ENCODE measurements at places on chromosomes 2 and 18.
A peak's percentile ranks its signal among the peaks of the same experiment; 100 is the strongest.

- DNase-seq: peak; percentile 40
Measured at GRCh38 chr2:15577071-15577735, 14.5 kb upstream of the DDX1 start.

DNA sequence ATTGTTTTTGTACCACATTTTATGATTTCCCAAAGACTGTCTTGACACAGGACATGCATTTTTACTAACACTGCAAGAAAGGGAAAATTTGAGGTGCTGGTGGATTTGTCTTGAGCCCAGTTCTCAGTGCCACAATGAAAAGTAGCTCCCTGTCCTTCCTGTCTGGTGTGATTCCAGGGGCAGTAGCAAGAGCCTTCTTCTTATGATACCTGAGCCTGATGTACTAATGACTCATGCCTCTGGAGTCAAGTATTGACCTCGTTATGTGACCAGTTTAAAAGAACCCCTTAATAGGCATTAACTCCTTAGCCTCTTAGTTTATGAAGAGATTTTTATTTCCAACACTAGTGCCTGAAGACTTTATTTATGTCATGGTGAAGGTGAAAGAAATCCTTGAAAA, 728.6 kb downstream of the SLC4A3 start:
- no peak for DNase-seq

- DNase-seq: no peak
Measured at GRCh38 chr2:186590759-186591505, 1.1 kb downstream of the ITGAV start.

GRCh38 chr2:69059731-69060290, 46.8 kb downstream of the ANTXR1 start:
- DNase-seq: no peak

GRCh38 chr2:84393829-84394228, 65.3 kb downstream of the SUCLG1 start:
- DNase-seq: no peak

DNA sequence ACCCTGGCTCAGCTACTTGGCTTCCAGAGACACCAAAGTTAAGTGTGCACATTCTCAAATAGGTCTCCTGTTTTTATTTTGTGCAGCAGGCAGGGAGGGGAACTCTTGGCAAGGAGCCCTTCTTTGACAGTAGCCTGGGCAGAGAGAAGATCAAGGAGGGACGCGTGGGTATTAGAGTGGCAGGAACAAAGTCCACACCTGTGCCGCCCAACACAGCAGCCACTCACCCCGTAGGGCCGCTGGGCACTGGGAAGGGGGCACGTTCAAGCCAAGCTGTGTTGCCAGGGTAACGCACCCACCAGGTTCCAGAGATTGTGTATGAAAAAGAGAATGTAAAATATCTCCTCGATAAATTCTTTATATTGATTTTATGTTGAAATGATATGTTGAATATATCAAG, 229.3 kb upstream of the AGAP1 start:
- DNase-seq: no peak

DNA sequence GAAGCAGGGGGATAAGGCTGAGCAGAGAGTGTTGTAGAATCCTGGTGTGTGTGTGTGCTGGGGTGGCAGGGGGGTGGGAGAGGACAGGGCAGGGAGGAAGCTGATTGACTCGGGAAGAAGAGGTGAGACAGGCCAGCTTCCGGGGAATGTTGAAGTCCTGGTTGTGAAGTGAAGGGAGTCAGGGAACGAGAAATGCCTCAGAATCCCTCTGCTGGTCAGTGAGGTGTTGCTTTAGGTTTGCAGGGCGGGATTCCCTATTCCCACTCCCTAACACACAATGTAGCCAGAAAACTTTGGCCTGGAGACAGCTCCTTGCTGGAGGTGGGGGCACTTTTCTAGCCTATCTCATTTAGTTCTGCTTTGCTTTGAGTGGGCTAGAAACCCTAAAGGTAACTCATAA, 265.1 kb downstream of the HAUS1 start:
- no peak for DNase-seq

GRCh38 chr18:41075212-41075611, 879.8 kb upstream of the PIK3C3 start:
- DNase-seq: no peak

DNA sequence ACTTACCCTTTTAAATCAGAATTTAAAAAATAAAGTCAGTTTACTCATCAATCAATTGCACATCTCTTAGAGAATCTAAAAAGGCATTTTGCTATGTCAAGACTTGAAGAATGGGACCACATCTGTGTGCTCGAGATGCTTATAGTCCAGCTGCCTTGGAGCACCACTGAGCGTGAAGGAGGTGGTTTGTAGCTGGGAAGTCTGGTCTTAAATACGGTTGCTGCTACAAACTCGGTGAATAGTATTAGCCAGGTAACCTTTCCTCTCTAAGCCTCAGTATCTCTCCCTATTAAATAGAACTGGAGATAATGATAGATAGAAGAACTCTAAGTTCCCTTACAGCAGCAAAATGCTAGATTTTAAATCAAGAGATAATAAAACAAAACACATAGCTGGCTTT, 289.7 kb downstream of the TRIB2 start:
- DNase-seq: no peak

- no peak for DNase-seq
Measured at GRCh38 chr2:9781252-9781651, 62.0 kb upstream of the TAF1B start.

GRCh38 chr2:237128026-237128703, 42.5 kb downstream of the COPS8 start:
- DNase-seq: no peak

- no peak for DNase-seq
Measured at GRCh38 chr18:68387246-68387645, 327.7 kb downstream of the TMX3 start.

DNA sequence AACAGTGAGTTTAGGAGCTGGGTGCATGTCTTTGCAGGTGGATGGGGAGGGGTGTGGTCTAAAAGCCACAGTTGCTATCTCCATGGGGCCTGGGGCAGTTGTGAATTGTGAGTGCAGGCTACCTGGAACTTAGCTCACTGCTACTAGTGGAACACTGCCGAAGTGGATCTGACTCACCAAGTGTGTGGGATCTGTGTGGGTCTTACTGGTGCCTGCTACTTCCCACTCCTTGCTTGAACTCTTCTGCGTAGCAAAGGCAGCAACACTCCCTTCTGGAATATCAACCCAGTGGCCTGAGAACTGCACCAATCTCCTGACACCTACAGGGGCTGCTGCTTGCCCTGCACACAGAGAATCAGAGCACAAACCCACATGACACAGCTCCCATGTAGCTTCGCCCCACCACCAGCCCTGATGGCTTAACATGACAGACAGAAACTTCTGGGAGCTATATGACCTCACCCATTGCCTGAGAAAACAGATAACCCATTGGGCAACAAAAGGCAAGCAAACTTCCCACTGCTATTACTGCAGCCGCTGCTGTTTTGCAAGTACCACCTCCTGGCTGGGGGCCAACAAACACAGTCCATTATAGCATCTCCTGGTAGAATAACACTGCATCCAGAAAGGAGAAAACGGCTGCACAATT, 455.1 kb upstream of the DDX18 start:
- DNase-seq: no peak

GRCh38 chr2:83574614-83575013, 884.5 kb downstream of the SUCLG1 start:
- DNase-seq: no peak

DNA sequence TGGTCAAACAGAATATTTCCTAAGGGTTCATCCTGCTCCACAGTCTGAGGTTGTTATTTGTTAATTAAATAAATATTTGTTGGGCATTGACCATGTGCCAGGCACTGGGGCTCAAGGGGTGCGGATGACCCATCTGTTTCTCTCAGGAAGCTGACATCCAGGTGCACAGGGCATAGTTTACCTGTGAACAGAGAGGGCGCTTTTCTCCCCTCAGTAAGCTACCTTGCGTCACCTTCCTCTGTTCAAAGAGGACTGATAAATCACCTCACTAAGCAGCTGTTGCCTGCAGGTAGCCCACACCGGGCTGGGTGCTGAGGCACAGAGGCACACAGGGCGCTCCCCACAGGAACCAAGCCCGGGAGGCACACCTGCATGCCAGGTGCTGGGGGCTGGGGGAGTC, 41.6 kb downstream of the SH3RF3 start:
- no peak for DNase-seq

- DNase-seq: no peak
Measured at GRCh38 chr2:84474176-84474575, 15.1 kb upstream of the SUCLG1 start.

- DNase-seq: no peak
Measured at GRCh38 chr18:24341361-24341760, 56.3 kb downstream of the OSBPL1A start.

DNA sequence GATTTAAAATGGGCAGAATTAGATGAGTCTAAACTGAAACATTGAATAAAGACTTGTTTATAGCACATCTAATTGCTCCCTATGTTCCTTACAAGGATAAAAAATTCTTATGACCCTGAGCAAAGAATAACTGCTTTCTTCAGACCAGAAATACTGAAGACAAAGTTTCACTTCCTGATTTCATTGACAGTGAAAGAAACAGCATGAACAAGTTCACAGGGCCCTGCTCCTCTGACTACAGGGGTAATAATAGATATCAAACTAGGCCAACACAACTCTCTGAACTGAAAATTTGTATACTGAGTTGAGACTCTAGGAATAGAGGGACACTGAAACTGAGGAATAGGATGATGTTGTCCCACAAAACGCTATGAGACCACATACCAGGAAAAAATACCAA, 1383.3 kb upstream of the CDH2 start:
- no peak for DNase-seq

- no peak for DNase-seq
Measured at GRCh38 chr2:235551965-235552364, 58.1 kb downstream of the AGAP1 start.

- no peak for DNase-seq
Measured at GRCh38 chr2:172046866-172047565, 38.3 kb upstream of the DLX1 start.

GRCh38 chr2:105904938-105905337, 160.2 kb downstream of the NCK2 start:
- DNase-seq: no peak

DNA sequence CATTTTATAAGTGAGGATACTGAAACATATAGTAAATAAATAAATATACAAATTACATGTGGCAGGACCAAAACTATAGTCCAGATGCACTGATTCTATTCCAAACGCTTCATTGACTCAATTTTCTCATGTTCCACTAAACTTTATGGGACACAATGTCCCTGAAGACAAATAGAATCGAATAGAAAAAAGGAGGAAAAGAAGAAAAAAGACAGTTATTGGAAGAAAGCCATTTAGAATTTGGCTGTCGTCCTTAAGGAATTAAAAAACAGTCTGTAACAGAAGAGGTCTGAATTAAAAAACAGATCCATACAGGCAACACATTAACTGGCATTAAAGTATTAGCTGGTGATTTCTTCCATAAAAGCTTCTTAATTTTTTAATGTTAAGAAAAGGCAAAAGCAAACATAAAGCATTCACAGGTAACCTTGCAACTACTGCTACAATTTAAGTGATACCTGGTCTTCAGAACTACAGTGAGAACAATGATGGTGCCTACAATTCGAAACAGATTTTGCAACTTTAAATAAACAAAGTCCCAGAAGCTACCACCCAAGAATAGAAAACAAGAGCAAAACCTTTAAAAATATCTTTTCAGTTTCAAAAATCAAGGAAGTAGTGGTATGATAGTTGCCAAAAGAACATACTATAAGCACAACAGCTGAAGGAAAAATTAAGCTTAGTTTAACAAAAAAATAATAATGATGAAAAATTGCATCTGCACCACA, 17.4 kb upstream of the CHAC2 start:
- no peak for DNase-seq

DNA sequence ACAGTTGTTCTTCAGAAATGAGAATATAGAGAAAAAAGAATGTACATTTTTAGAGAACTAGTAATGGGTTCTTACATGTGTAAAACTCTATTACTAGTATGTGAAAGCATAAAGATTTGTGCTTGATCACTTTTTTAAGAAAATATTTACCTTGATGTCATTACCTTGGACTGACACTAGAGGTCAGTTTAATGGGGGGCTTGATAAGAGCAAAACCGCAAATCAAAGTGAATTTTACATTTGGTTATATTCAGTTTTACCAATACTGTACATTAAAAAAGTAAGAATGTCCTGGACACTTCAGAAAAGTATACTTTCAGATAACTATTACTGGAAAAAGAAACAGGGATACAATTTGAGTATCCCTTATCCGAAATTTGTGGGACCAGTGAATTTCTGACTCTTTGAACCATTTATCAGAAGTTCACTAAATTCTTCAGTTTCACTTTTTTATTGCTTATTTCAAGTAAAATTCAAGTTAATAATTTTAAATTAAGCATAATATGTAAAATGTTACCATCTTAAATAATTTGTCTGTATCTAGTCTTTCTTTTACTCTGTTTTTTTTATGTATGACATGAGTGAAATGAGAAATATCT, 1149.5 kb downstream of the DSC3 start:
- DNase-seq: no peak

GRCh38 chr2:120077896-120078295, 65.0 kb downstream of the EPB41L5 start:
- no peak for DNase-seq

DNA sequence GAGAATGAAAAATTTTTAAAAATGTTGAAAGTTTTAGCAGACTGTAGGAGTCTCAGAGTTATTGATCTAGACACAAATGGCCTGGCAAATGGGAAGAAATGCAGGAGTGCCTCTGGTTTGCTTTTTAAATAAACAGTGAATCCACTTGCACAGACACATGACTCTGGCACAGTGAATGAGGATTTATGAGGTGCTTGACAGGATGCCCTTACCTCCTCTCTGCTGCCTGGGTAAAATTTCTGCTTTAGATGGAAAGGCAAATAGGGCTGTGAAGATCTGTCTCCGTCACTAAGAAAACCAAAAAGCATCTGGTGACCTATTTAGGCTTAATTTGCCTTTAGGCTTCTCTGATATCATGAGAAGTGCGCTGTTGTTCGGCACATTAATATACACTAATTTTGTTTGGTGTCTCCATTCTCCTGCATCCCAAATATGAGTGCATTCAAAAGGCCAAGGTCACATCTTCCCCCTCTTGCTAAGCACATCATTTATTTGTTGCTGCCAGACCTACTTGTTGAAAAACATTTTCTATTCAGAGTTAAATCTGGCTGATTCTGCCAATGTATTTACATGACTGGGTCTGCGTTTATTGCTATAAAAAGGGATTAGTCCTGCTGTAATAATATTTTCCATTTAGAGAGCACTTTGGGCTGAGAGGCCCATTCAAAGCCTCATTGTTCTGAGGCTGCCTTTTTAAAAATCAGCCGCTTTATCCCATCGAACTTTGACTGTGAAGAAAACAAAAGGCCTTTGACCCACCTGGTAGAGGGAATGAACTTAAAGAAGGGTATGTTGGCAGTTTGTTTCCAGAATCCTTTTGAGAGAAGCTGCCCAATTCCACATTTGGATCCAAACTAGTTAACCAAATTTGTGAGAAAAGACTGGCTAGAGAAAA, 94.9 kb downstream of the RNF152 start:
- peak; percentile 3 for DNase-seq
